ENCODE measurements at places on chromosomes 11 and 22.

- DNase-seq = no peak
These were observed 19.9 kb downstream of the EMID1 start for GRCh38 chr22:29225422-29226090.

GRCh38 chr11:76789443-76789719, 6.2 kb downstream of the TSKU start:
- no peak for DNase-seq

DNA sequence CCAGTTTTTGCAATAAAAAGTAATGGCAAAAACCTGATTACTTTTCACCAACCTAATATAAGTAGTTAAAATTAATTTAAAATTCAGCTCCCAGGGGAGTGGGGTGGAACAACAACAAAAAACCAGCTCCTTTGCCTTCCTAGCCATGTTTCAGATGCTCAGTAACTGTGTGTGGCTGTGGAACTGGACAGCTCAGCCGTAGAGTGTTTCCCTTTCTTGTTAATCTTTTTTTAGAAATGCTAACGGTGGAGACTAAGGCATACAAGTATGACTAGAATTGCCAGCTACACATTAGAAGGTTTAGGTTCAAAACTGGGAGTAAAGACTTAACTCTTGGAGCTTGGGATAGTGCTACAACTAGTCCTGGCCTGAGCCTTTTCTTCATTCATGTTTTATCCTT, 45.0 kb downstream of the PPP6R3 start:
- peak; percentile 12 for DNase-seq

DNA sequence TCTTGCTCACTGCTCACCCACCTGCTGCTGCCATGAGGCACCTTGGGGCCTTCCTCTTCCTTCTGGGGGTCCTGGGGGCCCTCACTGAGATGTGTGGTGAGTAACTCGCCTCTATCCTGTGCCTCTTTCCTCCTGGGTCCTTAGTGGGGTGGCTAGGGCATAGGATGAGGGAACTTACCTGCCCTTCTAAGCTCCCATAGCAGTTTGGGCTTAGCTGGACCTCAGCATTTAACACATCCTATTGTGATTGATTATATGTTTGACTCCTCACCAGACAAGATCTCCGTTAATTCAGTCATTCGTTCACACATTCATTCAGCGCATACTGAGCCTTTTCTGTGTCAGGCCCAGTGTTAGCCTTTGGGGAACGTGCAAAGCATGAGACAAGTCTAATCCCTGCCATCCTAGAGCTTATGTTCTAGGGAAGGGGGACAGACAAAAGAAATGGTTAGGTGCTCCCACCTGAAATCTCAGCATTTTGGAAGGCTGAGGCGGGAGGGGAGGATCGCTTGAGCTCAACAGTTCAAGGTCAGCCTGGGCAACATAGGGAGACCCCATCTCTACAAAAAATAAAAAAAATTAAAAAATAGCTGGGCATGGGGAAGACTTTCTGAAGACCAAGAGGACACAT, 441 bp downstream of the TCN2 start:
- no peak for DNase-seq

DNA sequence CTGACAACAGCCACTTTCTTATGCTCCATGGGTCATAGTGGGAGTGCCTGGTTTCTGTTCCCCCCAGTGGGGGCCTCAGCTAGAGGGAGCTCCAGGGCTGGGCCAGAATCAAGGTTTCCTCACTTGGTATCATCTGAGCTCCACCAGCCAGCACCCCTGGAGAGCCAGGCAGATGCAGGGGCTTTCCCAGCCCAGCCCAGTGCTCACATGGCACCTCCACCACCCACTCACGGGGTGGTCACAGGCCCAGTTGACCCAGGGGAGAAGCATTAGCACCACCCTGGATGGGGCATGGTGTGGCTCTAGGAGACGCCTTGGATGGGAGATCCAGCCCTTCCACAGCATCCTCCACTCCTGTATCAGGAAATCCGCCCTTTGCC, 24.1 kb upstream of the WNT7B start:
- DNase-seq = no peak

DNA sequence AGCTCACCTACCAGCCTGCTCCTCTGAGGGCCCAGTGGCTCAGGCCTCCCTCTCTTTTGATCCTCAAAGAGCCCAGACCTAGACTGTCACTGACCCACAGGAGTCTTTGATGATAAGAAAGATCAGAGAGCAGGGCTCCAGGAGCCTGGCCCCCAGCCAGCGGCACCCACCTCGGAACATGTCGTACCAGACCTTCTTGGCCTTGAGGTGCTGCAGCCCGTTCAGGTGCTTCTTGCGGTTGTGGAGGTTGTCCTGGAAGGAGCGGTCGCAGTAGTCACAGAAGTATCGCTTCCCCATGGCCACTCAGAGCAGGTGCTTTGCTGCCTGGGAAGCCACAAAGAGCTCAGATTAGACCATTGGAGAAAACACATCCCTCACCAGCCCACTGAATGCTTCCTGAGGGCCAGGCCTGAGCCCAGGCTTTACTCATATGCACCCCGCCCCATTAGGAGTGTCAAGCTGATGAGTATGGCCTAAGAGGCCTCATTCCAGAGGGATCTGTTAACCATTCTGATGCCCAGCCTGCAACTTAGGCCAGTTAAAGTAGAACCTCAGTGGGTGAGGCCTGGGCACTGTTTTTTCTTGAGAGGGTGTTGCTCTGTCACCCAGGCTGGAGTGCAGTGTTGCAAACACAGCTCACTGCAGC, 18.4 kb downstream of the ZMAT5 start:
- no peak for DNase-seq

GRCh38 chr22:23305922-23306374, 125.6 kb downstream of the BCR start:
- no peak for DNase-seq

DNA sequence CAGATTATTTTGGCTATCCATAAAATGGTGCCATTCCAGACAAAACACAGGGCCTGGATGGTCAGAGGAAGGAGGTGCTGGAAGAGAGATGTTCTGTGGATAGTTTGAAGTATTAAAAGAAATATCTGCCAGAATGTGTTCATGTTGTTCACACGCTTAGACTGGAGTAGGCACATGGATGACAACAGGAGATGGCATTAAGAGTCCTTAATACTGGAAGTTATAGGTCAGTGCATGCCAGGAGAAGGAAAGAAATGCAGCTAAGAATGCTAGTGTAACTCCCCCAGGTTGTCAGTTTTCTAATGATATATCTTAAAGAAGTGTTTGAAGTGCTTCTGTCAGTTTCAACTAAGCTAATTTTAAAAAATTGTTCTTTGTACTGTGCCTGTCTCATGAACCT, 20.2 kb downstream of the KREMEN1 start:
- no peak for DNase-seq

- peak; percentile 57 for DNase-seq
These were observed 40.6 kb downstream of the OR4D9 start for GRCh38 chr11:59551659-59552521.
